Stimulated activated naive CD4-positive, alpha-beta T cell treated with Interleukin-2 at 50 U/mL for 16 hours (primary cell): ENCODE measurements at places on chromosomes 6 and 20.

DNA sequence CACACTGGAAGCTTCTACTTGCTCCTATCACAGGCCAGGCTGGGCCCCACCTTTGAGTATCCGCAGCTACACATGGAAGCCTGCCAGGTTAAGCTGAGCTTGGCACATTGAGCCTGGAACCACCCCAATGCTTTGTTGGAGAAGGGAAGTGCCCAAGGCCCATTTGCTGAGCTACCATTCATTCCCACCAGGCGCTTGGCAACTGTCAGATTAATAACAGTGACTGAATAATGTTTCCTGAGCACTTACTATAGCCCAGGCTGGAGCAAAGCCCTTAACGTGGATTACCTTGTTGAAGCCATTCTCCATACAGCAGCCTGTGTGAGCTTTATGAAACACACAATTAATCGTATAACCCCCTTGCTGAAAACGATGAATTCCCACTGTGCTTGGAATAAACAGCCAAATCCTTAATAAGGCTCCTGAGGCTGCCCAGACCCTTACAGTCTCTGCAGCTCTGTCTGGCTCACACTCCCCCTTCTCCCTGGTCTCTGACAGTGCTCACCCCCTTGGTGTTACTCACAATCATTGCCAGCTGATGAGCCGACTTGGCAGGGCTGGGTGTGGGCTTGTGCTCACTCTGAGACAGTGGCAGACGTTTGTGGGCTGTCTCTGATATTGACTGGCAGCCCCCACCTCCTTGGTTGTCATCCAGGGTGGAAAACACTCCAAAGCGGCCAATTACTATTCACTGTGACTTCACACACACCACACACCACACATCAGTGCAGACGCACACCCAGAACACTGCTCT, 357.1 kb downstream of the MAFB start:
- DNase-seq = no peak

DNA sequence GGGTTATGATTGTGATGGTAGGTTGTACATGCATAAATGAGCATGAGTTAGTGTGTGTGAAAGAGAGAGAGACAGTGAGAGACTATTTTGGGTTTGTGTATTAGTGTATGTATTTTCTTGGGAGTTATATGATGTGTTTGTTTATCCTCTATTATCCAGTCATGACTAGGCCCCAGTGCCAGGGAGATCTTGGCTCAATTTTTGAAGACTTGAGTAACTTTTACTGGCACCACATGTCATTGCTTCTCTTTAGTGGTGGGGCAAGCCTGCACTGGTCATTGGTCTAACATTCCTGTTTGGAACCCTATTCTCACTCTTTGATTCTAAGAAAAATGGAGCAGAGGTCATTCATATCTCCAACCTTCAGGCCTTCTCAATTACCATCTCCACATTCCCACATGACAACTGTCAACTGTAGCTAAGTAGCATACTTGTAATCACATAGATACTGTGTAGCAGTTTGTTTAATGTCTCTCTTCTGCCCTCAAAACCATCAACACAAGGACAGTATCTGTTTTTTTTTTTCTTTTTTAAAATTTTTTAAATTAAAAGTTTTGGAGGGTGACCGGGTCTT, 8.8 kb downstream of the L3MBTL1 start:
- no peak for DNase-seq

DNA sequence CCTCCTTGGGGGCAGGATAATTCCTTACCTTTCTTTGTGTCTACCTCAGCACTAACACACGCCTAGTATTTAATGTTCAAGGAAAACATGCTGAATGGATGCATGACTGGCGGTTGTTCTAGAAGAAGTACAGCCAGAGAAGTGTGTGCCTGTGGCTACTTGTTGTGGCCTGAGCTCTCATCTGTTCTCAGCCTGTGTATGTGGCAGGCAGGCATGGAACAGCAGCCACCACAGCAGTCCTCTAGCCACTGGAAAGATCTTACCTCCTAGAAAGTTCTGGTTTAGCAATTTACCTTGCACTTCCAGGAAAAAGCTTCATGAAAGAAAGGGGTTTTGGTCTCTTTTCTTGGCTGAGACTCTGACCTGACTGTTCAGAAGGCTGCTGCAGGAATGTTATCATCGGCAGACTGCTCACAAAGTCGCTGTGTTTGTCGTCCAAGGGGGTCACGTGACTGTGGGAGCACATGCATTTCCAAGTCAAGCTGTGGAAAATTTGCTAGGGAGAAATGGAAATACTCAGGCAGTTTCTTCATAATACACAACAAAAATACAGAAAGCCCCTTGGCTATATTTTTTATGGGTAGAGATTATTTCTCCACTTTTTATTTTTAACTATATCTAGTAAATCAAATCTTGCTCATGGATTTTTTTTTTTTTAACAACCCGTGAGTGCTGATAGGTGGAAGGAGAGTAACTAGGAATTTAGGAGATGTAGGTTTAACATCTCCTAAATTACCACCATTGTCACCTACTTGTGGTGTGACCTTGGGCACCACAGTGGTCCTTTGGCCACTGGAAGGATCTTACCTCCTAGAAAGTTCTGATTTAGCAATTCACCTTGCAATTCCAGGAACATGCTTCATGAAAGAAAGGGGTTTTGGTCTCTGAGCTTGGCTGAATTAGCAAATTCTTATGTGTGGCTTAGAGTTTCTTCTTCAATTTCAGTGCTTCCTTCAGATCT, 110.8 kb upstream of the GPR6 start:
- DNase-seq = no peak

DNA sequence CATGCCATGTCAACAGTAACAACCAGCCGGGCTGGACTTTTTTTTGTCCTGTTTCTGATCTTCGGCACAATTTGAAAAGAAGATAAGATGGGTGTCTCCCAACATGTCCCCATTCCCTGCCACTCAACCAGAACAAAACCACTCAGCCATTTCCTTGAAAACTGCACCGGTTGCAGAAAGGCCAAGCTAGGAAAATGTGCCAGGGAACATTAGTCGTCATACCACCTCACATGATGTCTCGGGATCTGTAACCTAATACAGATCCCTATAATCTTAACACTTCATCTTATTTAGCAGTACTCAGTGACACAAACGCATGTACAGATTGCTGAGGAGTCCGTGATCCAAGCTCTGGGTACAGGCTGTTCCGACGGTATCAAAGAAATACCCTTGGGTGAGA, 46.5 kb downstream of the ALDH8A1 start:
- DNase-seq = no peak
